ENCODE measurements at places on chromosomes 11 and 22.

DNA sequence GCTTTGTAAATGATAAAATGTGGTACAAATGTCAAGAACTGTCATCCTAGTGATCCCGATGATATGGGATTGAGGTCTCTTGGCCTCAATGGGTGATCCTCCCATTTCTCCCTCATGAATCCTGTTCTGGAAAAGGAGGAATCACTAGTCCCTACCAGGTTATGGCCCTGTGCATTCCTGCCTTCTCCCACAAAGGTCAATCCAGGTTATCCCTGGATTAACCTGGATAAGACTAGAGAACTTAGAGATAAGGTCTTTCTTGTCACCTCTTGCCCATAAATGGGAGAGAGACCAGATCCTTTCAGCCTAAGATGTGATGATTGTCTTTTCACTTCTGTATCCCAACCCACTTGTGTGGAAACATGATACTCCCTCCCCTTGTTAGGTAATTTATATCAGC is 396.7 kb downstream of the BUD13 start:
- no peak for DNase-seq

- peak; percentile 78 for DNase-seq
These were observed 62.4 kb downstream of the NECTIN1 start for GRCh38 chr11:119666463-119667131.

DNA sequence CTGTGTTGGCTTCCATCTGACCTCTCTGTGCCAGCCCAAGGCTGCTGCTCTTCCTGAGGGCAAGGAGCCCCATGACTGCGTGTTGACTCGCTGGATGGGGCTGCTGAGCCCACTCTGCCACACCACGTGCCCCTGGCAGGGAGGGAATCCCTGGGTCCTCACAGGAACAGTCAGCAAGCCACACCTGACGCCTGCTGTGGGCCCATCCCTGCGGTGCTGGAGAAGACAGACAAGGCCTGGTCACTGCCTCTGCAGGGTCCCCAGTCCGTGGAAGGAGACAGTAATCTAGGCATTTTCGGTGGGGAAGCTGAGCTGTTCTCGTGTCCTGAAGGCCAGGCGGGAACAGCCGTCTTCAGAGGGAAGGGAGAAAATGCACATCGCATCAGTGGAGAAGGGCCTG is 10.6 kb upstream of the PPP6R3 start:
- DNase-seq: no peak

GRCh38 chr22:38963872-38964271 is 6.5 kb downstream of the APOBEC3A start:
- DNase-seq: no peak
